ENCODE measurements at places on chromosomes 5 and 9. TPM values are rescaled to one million over a fixed set of nuclear protein-coding genes. Genes with fewer than 3 reads are reported as not detected.

The STC2 gene
- total RNA-seq: 110 TPM

The SPINK5 gene
- 0.95 TPM for total RNA-seq

The CEMIP2 gene
- total RNA-seq: 40.3 TPM

The PCDHGA11 gene
- total RNA-seq: 0.94 TPM

The PHYHD1 gene
- 7.5 TPM for total RNA-seq

The NR4A3 gene
- 0.15 TPM for total RNA-seq

The PCDHGA8 gene
- total RNA-seq: 0.08 TPM

The FLT4 gene
- total RNA-seq: 0.08 TPM

The IL9 gene
- not detected for total RNA-seq

The CCDC152 gene
- total RNA-seq: 5.3 TPM

The ARPC5L gene
- total RNA-seq: 59.1 TPM

The TYRP1 gene
- total RNA-seq: not detected

The CNTNAP3 gene
- 2.5 TPM for total RNA-seq

The UGT3A2 gene
- total RNA-seq: 0.08 TPM

The RAB3C gene
- not detected for total RNA-seq

The MAST4 gene
- 36.8 TPM for total RNA-seq

The OXCT1 gene
- 24.8 TPM for total RNA-seq

The FOXD4L5 gene
- not detected for total RNA-seq

The ECSCR gene
- not detected for total RNA-seq

The STPG3 gene
- total RNA-seq: not detected

The SPATA31D4 gene
- total RNA-seq: not detected

The TMOD1 gene
- not detected for total RNA-seq

The AIF1L gene
- 1.9 TPM for total RNA-seq

The SPOCK1 gene
- 30.3 TPM for total RNA-seq

The SPINK4 gene
- total RNA-seq: not detected

The PCDHB6 gene
- total RNA-seq: not detected

The SMIM32 gene
- not detected for total RNA-seq

The PSD2 gene
- not detected for total RNA-seq

The DRD1 gene
- total RNA-seq: not detected

Measured in hair follicular keratinocyte (primary cell).